Common myeloid progenitor, CD34-positive (primary cell): ENCODE measurements at places on chromosomes 1 and 21.

- no peak for DNase-seq
These were observed 57.3 kb upstream of the CSF3R start for GRCh38 chr1:36540056-36540455.

DNA sequence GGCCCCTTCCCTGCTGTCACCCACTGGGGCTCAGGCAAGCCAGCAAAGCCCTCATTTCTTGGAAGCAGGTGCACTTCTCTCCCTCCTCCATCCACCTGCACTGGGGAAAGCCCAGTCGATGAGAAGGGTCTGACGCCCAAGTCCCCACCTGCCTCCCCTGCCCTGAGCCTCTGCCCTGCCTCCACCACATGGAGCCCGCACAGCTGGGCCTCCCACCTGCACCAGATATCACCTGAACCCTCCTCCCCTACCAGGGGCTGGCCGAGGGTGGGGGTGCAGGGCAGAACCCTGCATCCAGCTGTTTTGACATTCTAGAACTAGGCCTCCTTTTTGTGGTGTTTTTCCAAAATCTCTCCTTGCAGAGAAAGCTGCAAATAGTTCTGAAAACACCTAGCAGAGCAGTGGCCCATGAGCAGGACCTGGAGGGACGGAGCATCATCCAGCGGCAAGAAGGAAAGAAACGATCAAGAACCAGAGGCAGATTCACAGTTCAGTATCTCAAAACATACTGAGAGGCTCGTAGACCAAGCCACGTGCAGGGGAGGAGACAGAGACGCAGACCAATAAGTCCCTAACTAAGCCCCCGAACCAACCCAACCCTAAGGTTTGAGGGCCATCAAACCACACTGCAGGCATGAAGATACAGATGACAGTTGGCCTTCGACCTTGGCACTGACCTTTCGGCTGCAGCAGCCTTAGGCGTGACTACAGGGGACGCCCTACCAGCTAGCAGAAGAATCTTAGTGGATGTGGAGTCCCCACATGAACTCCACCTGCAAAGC is 16.7 kb downstream of the CHD5 start:
- no peak for DNase-seq

GRCh38 chr1:239308701-239309333 is 77.6 kb upstream of the CHRM3 start:
- peak; percentile 75 for DNase-seq

- peak; percentile 31 for DNase-seq
These were observed 30.5 kb downstream of the CASZ1 start for GRCh38 chr1:10765734-10766478.

- DNase-seq = no peak
These were observed 76.4 kb downstream of the ADGRL2 start for GRCh38 chr1:81876901-81877733.

- no peak for DNase-seq
These were observed 23.5 kb upstream of the SGIP1 start for GRCh38 chr1:66510407-66510806.

GRCh38 chr1:80565406-80565805 is 1235.3 kb upstream of the ADGRL2 start:
- no peak for DNase-seq

DNA sequence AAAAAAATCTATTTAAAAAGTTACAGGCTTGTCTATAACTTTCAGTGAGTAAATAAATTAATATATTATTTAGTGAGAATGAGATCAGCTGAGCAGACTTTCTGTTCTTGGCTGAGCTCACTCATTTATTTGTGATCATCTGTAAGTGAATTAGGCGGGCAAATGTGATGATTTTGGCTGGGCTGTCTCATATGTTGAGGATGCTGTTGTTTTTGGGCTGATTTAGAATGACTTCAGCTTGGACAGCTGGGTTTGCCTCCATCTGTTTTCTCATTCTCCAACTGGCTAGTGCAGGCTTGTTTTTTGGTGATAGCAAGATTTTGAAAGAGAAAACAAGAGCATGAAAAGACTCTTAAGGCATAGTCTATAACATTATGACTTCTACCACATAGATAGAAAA is 475.8 kb upstream of the OLFM3 start:
- no peak for DNase-seq

GRCh38 chr1:208242941-208243526 is 1.1 kb downstream of the PLXNA2 start:
- DNase-seq = peak; percentile 36

GRCh38 chr1:32891241-32891570 is 4.9 kb downstream of the HPCA start:
- DNase-seq = no peak

DNA sequence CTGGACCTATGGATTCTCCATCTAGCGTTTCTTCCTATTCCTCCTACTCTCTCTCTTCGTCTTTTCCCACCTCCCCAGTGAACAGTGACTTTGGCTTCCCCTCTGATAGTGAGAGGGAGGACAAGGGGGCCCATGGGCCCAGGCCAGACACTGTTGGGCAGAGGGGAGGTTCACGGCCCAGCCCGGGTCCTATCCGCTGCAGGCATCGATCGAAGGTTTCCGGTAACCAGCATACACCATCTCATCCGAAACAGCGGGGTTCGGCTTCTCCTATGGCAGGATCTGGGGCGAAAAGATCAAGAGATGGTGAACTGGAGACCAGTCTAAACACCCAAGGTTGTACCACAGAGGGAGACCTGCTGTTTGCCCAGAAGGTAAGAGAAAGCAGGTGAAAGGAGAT is 906 bp downstream of the CIART start:
- no peak for DNase-seq

DNA sequence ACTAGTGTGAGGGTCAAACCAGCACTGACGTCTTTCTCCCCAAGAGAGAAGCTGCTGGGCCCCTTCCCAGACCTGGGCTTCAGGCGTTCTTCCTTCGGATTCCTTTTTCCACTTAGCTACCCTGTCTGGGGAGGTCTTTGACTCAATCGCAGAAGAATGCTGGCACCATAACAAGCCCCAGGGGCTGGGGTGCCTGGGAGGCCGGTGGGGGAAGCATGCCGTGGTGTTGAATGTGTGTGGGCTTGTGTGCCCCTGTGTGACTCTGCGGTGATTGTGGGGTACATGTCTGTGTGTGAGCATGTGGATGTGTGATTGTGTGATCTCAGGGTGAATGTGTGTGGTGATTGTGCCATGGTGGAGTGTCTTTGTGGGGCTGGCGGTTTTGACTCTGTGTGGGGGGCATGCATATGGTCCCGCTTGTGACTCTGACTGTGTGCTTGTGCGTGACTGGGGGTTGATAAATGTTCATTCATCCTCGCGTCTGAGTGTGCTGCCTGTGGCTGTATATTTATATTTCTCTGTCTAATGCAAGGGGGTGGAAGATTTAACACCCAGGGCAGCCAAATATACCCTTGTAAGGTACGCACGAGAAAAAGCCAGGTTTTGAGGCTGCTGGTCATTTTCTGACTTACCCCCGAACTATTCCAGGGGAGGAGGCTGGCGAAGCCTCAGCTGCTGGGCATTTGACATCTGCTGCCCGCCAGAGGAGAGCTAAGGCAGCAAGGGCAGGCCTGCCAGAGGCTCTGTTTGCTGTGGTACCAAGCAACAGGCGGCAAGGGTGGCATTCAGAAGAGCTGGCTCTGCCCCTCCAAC is 1.1 kb upstream of the SYNC start:
- no peak for DNase-seq

GRCh38 chr1:231625975-231626534 is 535 bp upstream of the DISC1 start:
- DNase-seq = no peak

GRCh38 chr1:234963180-234963903 is 165.3 kb downstream of the TOMM20 start:
- DNase-seq = peak; percentile 98

DNA sequence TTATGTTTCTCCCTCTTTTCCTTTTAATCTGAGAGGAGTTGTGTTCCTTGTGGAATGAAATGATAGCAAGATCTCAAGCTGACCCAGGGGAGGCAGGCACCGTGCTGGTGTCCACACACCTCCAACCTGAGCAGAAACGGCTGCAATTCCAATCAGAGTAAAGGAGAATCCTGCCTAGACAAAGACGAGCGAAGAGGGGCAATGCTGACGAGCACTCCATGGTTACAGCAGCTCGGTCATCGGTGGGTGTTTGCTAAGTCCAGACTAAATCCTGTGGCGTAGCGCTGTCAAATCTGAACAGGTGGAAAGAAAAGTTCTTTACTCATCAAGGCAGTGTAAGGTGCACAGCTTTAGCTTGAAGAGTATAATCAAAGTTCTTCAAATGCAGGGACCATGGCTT is 74.8 kb downstream of the PLD5 start:
- no peak for DNase-seq

DNA sequence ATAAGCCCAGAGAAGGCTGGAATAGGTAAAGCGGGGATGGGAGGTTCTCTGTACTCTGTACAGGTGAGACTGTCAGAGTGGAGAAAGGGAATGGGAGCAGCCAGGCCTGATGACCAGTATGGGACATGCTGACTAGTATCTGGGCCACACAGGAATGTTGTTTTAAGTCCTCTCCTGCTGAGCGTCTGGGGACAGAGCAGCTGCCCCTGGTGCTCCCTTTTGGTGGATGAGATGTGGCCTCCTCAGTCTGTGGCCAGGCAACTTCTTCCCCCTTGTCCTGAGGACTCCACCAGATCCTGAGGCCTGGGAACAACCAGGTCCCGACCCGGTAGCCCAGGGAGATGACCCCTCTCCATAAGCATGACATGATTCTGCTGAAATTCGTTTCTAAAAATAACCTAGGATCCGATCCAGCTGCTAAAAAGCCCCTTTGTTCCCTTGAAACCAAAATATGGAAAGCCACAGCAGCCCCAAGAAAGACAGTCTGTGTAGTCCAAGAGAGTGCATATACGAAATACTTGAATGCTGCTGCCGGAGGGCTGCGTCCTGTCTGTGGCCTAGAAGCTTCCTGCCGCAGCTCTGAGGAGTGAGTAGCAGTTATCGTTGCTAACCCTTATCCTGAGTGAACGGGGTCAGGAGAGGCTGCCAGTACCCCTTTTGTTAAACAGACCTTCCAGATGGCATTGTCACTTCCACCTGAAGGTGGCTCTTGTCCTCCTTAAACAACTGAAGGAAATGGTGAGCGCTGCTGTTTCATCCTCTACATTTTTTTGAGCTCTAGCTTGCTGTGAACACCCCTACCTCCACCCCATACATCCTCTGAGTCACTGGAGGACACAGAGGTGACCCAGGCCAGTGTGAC is 47.1 kb downstream of the ATP2B4 start:
- DNase-seq = peak; percentile 100

DNA sequence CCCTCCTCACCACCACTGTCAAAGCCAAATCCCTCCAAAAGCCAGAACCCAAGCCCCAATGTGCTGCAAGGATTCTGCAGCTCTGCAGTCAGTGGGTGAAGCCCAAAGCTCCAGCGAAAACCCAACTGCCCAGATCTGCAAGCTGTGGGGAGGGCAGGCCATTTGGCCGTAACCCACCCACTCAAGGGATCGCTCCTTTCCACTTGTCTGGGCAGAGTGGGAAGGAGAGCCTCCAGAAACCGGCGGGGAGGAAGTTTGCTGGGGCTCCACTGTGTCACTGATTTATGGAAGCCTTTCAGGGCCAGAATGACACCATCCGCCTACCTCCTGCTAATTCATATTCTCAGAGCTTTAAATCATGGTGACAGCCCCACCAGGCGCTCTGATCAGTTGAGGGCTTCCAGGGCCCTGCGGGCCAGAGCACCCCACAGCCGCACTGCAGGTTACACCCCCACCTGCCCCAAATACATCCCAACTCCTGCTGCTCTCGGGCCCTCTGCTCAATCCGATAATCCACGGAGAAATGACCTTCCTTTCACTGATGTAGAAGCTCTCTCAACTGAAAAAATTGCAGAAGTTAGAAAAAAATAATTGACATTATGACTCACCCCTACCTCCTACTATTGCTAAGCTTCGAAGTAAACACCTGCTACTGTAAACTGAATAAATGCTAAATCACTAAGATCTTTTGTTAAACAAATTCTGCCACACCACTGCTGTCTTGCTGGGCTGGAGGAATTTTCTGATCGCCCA is 40.6 kb upstream of the RAB4A start:
- DNase-seq = peak; percentile 92

DNA sequence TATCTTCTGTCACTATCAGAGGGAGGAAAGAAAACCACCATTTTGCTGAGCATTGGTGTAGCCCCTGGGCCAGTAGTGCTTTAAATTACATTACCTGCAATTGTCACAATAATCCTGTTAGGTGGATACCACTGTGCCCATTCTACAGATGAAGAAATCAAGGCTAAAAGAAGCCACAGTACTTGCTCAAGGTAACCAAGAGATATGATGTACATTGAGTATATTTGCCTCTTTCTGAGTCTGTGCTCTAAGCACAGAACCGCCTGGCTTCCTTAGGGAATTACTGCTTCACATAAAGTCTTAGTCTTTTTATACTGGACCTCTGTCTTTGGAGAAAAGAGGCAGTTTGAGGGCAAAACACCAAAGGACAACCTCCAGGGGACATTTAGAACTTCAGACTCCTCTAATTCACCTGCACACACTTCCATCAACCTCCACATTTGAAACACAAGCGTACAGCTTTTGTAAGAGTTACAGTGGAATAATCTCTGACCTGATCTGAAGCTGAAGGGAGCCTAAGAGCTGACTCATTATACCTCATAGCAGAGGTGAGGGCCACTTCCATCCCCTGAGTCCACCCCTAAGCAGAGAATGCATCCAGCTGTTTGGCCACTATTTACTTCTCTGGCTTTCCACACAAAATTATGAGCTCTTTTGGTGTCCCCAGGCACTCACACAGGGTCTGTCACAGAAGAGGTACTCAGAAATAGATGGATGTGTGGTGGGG is 61.8 kb downstream of the PLPP3 start:
- no peak for DNase-seq

GRCh38 chr1:165134431-165134830 is 222.1 kb downstream of the LMX1A start:
- no peak for DNase-seq
